ENCODE measurements at places on chromosomes 5 and 9. TPM values are rescaled to one million over a fixed set of nuclear protein-coding genes. Genes with fewer than 3 reads are reported as not detected.

Gene CDH12
- total RNA-seq = 0.30 TPM

Gene FBN2
- 12.8 TPM for total RNA-seq

Gene ZSWIM6
- total RNA-seq = 6.8 TPM

Gene CDKN2B
- total RNA-seq = not detected

Gene MEGF10
- total RNA-seq = 1.1 TPM

Gene DNAJC18
- 11.9 TPM for total RNA-seq

Gene HABP4
- total RNA-seq = 4.3 TPM

Gene C5
- 0.17 TPM for total RNA-seq

Gene ABLIM3
- 23.4 TPM for total RNA-seq

Gene SLC46A2
- not detected for total RNA-seq

Gene PPP2R2B
- total RNA-seq = not detected

Gene PCDHGA2
- total RNA-seq = 0.27 TPM

Gene BNIP1
- 45.4 TPM for total RNA-seq

Gene DBH
- not detected for total RNA-seq

Gene TNIP1
- total RNA-seq = 72.9 TPM

Gene ALDH7A1
- 25.0 TPM for total RNA-seq

Gene SLC6A7
- total RNA-seq = 0.03 TPM

Gene HSD17B3
- 0.37 TPM for total RNA-seq

Gene TAF11L10
- total RNA-seq = not detected

Gene RANBP17
- total RNA-seq = 8.4 TPM

Gene WWC1
- 48.7 TPM for total RNA-seq

Gene PITX1
- total RNA-seq = 38.6 TPM

Gene IFNB1
- total RNA-seq = not detected

Gene PCDHGB1
- 1.4 TPM for total RNA-seq

Gene ASS1
- 2.7 TPM for total RNA-seq

Data from HT1080 (cell line).